Panc1 (cell line): ENCODE measurements at places on chromosomes 2 and 18.

DNA sequence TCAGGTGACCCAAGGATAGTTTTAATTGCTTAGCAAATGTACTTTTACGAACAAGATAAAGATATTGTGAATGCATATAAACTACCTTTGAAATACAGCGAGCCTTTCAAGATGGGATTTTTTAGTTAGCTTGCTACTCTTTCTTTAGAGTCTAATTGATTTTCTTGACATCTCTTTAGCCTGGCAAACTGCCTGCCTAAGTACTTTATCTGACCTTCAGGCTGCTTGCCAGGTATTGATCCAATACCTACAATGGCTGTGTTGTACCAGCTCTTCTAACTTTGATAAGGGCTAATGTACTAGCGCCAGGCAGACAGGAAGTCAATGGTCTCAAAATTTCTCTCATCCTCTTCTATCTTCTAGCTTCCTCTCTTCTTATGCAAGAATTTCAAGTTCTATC, 414.4 kb upstream of the ACVR2A start:
- no peak for DNase-seq

- DNase-seq: no peak
Observed at GRCh38 chr2:159028776-159029175, 60.3 kb downstream of the TANC1 start.

GRCh38 chr2:59874971-59875755, 678.3 kb downstream of the BCL11A start:
- no peak for DNase-seq

GRCh38 chr2:10985260-10985659, 73.5 kb downstream of the KCNF1 start:
- DNase-seq: no peak

DNA sequence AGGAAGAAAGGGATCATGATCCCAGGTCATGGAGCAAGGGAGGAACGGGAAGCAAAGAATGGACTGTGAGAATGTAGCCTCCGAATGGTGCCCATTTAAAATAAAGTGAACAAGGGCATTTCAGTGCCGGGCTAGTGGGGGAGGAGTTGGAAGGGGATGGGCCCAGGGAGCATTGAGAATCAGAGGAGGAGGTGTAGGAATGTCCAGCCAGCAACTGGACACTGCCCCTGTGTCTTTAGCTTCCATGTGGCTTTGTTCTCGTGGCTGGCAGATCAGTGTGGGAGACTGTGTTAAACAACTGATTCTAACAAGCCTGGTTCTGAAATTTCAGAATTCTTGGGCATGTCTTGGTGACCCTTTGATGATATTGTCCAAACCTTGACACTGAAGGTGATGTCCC, 1.4 kb upstream of the RNF103 start:
- DNase-seq: no peak

GRCh38 chr2:178796079-178796677, 11.0 kb downstream of the TTN start:
- DNase-seq: peak; percentile 45

DNA sequence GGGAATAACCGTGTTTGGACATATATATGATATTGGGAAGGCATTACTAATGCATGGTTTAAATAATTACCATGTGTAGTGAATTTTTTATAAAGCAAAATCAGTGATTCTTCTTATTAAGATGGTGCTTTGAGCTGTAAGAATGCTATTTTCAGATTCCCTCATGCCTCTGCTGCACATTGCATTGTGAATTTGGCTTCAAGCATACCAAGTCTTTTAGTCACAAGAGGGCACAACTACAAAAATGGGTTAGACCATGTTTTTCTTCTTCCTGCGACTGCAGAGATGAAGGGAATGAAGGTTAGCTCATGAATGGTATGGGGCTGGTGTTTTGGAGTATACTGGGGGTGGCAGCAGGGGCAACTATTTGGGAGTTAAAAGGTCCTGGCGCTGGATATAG, 320.1 kb downstream of the SLC4A3 start:
- no peak for DNase-seq

DNA sequence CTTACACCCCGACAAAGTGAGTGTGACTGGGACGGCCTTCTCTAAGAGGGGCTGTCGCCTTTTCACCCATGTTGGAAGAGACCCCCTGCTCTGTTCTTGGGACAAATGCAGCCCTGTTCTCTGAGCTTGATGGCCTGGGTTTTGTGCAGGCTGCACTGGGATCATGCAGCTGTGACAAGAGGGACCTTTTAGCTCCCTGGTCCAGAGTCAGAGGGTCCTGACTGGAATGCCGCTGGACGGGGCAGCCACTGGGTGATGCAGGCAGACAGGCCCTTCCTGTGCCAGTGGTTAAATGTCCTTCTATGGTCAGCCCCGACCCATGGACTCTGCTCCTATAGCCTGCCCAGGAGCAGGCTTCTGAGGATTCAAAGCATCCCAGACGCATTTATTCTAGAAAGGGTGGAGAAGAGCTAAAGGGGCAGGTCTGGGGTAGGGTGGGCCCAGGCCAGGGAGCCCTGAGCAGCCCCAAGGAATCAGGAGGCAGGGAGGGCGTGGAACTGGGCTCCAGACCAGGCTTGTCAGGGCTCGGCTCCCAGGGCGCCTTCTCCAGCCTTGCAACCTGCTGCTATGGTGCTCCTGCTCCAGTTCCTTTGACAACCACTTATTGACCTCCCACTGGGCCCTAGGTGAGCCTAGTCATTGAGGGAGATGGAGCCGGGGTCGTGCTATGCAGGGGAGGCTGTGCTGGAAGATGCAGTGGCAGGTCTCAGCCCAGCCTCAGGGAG, 277.9 kb upstream of the HS6ST1 start:
- DNase-seq: no peak

- DNase-seq: no peak
Observed at GRCh38 chr2:38010995-38011394, 65.0 kb downstream of the CYP1B1 start.

GRCh38 chr2:197207598-197207997, 103.0 kb downstream of the ANKRD44 start:
- DNase-seq: no peak

GRCh38 chr2:70984576-70985282, 6.3 kb downstream of the ANKRD53 start:
- DNase-seq: no peak

- no peak for DNase-seq
Observed at GRCh38 chr2:216690853-216691741, 4.3 kb downstream of the IGFBP5 start.

DNA sequence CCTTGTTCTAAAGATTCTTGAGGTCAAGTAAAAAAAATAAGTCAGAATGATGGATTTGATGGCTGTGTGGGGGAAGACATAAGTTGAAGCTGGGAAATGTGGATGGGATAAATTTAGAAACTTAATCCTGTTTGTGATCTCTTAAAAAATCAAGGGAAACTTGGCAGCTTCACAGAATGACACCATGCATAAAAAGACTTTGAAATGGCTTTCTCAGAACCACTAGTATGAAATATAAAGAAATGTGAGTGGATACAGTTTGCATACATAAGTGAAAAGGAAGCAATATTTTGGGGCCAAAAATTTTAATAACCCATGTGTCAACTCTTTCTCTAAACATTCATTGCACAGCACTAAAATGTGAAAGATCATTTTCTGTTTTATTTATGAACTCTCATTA, 21.7 kb downstream of the CDH19 start:
- no peak for DNase-seq

- DNase-seq: no peak
Observed at GRCh38 chr2:239132786-239133185, 268.0 kb downstream of the HDAC4 start.

- no peak for DNase-seq
Observed at GRCh38 chr2:215324811-215325210, 13.0 kb downstream of the ATIC start.

GRCh38 chr2:213723041-213723560, 438.8 kb downstream of the SPAG16 start:
- DNase-seq: no peak
